Thoracic aorta (tissue), 2 donors: ENCODE measurements at places on chromosomes 4 and X. TPM values are rescaled to one million over a fixed set of nuclear protein-coding genes. Genes with fewer than 3 reads are reported as not detected.

Gene ARR3
- total RNA-seq: not detected

Gene INTS6L
- total RNA-seq: 23.0 TPM

Gene H2BW2
- total RNA-seq: not detected

Gene SGMS2
- 231 TPM for total RNA-seq

Gene PPBP
- total RNA-seq: not detected

Gene NUDT11
- 5.0 TPM for total RNA-seq

Gene PDK3
- total RNA-seq: 118 TPM

Gene ITM2A
- 68.8 TPM for total RNA-seq

Gene P2RY8
- total RNA-seq: 4.0 TPM
